OCI-M1 (cell line): ENCODE measurements at places on chromosomes 3 and 15.

- no peak for DNase-seq
These were observed 212.2 kb upstream of the LRRN1 start for GRCh38 chr3:3586843-3587646.

DNA sequence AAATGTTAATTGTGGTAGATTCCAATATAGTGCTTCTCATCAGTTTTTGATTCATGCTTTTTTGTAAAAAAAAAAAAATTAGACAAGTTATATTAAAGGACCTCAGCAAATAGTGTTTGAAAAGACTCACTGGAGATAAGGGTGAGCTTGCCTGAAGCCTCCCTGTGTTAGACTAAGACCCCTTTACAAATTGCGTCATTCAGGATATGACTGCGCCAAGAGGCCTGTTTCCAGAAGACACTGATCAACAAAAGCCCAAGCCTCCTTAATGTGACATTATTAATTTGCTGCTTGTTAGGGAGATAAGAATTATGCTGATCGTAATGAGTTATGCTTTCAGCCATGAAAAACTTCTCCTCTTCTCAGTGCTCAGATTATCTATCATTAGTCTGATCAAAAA lies 13.0 kb upstream of the DNAJC13 start:
- no peak for DNase-seq

DNA sequence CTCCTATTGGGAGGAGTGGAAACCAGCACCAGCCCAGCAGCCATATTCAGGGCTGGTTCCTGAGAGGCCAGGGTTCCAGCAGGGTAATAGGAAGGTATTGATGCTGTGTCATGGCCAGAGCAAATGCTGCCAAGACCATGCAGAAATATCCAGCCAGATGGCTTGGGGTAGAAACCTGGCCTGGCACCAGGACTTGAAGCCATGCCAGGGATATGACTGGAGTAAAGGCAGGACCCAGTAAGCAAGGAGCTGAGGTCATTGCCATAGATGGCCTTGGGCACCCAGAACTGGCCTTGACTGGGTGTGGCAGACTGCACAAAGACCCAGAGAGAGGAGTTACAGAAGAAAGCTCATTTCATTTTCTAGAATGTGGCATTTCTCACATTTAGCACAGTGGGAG lies 257.6 kb upstream of the GOLGA6L4 start:
- no peak for DNase-seq

GRCh38 chr3:147604136-147604535 lies 195.0 kb downstream of the ZIC1 start:
- no peak for DNase-seq

DNA sequence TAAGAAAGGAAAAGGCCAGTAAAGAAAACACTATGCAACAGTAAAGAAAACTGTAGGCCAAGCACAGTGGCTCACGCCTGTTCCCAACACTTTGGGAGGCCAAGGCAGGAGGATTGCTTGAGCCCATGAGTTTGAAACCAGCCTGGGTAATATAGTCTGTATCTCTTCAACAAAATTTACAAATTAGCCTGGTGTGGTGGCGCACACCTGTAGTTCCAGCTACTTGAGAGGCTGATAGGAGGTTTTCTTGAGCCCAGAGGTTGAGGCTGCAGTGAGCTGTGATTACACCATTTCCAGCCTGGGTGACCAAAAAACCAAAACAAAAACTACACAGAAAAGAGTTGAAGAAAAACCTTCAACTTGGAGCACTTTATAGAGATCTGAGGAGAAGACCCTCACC lies 31.8 kb downstream of the DAG1 start:
- DNase-seq = no peak

DNA sequence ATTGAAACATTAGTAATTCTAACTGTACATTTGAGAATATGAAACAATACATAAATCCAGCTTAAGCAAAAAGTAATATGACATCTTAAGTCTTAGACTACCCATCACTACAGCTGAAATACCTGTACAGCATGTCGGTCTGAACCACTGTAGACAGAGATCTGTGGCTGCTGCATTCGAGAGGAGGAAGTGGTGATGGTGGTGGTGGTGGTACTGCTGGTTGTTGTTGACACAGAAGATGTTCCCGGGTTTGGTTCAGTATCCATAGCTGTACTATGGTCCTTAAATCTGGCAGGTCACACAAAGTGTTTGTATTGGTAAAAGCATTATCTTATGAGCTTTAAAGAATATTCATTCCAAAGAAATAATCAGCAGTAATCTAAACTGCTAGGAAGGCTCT lies 2.9 kb downstream of the PHC3 start:
- no peak for DNase-seq

DNA sequence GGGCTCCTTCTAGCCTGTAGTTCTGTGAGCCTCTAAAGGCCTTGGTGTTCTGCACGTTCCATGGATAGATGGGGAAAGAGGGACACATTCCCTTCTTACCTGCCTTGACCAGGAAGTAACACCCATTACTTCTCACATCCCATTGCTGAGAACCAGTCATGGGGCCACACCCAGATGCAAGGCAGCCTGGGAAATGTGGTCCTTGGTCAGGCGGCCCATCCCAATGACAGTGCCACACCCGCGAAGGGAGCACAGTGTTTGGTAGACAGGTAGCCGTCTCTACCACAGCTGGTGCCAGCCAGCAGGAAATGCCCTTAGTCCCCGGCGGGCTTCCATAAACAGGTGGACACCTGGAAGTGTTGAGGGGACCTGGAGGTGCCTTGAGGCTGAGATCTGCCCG lies 23.2 kb upstream of the LCTL start:
- DNase-seq = peak; percentile 18

DNA sequence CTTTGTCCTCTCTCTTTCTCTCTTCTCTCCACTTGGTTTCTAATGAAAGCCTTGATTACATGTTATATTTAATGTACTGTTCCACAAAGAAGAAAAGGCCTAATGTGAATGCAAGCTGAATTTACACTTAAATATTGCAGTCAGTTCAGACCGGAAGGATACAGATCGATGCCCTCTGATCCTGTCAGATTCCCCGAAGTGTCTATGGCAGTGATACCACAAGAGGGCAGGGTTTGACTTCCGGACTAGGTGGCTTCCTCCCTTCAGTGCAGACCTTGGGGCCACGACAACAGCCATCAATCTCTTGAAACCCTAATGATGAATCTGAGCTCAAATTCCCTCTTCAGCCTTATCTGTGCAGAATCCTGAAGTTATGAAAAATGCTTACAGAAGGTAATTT lies 29.5 kb downstream of the AGTR1 start:
- peak; percentile 80 for DNase-seq

DNA sequence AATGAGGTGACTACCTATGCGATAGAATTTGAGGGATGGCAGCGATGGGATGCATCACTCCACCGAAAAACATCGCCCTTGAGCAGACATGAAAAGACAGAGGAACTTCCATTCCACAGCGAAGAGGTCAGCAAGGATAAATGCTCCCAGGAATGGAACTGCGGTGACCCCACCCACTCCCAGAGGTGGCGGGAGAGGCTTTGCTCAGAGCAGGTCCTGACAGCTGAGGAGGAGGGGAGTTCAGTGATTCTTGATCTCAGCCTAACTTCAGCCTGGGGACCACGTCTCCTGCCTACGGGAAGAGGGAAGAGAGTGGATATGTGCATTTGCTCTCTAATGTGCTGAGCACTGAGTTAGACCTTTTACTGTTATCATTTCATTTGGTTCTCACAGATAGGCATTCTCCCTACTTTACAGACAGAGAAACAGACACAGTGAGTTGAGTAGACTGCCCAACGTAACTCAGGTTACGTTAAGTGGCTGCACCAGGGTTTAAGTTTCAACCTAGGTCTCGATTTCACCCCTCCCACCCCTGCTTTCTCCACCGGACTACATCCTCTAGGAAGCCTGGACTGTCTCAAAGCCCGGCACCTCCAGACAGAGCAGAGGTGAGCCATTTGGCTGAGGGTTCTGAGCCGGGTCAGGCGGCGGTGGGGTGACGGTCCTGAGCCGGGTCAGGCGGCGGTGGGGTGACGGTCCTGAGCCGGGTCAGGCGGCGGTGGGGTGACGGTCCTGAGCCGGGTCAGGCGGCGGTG lies 170.0 kb downstream of the RAB11A start:
- DNase-seq = no peak

DNA sequence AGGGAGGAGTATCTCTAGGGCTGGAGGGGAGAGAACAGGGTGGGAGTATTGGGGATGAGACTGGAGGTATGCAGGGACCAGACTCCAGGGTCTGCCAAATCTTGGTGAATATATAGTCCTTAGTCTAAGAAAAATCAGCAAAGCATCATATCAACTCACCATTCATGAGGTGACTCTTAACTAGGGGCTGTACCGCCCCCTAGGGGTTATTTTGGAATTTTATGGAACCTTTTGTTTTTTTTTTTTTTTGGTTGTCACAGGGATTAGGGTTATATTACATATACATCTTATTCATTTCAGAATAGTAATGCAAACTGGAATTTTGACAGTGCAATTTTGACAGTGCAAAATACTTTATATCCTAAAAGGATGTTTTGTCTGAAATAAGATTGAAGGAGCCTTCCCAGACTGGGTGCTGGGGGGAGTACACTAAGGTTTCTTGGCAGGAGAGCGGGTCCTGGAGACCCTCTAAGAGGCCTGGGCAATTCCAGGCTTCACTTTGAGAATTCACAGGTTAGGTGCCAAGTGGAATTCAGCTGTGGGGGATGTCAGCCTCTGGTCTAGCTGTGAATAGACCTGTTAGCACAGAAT lies 7.5 kb downstream of the CMTM7 start:
- DNase-seq = peak; percentile 87

- no peak for DNase-seq
These were observed 531 bp upstream of the BLOC1S6 start for GRCh38 chr15:45586601-45587094.

DNA sequence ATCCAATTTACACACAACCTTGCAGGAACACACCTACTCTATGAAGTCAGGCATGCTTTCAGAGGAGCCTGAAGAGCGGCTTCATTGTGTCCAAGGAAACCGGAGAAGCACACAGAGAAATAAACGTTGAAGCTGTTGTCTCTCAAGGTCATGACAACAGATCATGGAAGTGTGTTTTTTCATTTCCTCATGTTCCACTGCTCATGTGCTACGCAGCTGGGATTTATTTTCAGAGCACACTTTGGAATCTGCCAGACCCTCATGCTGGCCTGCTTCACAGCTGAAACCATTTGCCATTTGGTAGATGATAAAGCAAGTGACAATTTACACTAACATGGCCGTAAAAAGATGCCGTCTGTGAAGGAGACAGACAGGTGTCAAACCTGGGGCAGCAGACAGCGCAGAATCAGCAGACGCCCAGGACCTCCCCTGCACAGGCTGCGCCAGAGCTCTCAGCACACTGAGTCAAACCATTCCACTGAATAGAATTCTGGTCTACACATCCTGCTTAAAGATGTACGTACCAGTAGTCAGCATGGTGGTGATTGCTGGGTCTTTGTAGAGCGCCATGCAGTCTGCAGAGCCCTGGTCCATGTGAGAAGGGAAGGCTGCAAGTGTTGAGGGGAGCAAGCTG lies 99.3 kb downstream of the ARNT2 start:
- no peak for DNase-seq

GRCh38 chr15:55118344-55118870 lies 78.3 kb downstream of the RSL24D1 start:
- DNase-seq = no peak

DNA sequence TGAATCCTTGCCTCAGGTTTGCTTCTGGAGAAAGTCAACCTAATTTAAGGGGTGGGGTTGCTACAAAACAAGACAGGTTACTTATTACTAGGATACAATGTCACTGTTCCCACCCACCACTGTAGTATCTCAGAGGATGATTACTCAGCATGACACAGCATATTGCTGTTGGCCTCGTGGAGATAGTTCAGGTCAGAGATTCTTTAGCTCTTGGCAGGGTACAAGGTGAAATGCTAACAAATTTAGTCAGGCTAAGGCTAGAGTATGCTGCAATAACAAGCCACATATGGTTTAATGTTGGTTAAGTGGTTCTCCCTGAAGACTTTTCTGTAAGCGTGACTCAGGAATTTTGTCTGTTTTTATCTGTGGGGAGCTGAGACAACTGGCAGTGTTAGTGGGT lies 161.8 kb downstream of the EDEM1 start:
- peak; percentile 69 for DNase-seq

GRCh38 chr3:13004376-13004775 lies 68.9 kb downstream of the IQSEC1 start:
- DNase-seq = peak; percentile 13

GRCh38 chr3:123620343-123620742 lies 35.5 kb upstream of the HACD2 start:
- no peak for DNase-seq

DNA sequence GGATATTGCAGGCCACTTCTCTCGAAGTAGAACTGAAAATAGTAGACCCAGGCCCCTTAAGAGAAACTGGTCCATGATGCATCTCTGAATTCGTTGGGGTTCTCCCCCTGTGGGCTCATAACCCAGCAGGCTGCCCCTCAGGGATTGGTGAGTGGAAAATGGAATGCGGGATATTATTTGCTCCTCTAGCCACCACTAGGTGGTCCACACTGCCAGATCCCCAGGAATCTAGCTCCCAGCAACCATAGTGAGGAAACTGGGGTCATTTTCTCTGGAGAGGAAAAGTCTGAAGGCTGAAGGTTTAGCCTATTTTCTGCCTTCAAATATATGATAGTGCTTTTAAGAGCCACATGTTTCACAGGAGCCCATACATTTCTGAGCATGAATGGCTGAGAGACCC lies 6.7 kb downstream of the CX3CR1 start:
- no peak for DNase-seq

DNA sequence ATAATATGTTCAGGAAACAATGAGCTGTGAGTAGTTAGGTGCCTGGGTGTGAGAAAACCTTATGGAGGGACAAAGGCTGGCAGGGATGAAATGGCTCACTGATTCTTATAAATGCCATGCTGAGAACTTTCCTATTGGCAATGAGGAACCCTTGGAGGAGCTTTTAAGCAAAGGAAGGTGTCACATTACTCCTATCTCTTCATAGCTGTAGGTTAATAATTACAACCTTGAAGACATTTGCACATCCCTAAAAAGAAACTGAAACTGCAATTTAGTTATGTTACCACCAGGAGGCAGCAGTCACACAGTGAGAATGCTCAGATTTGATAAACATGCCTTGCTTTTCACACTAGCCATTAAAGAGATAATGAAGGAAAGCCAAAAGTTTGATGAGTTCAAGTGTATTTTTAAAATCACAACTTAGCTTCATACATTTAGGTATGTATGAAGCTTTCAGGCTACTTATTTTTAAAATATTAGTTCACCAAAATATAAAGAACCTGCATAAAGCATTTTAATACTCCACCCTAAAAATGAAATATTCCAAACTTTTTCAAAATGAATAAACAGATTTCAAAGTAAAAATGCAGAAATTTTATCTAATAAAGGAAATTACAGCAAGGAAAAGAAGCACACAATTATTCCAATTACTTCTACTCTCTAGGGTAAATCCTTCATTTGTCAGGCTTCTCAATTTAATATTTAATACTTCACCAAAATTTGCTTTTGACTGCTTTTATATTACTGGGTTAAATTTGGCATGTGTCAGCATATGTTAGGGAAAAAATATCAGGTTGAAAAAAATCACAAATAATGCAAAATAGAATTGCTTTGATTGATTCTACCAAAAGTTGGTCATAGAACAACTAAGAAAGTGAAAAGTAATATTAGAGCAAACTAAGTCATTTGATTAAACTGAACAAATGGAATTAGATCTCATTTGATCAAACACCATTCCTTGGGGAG lies 136.9 kb upstream of the SLC2A2 start:
- DNase-seq = peak; percentile 46

- peak; percentile 88 for DNase-seq
These were observed 71.0 kb downstream of the ADAMTS7 start for GRCh38 chr15:78739996-78740903.
